Activated CD4-positive, alpha-beta T cell treated with anti-CD3 and anti-CD28 coated beads for 1 hour (primary cell): ENCODE measurements at places on chromosomes 11 and 22.
A peak's percentile ranks its signal among the peaks of the same experiment; 100 is the strongest.

DNA sequence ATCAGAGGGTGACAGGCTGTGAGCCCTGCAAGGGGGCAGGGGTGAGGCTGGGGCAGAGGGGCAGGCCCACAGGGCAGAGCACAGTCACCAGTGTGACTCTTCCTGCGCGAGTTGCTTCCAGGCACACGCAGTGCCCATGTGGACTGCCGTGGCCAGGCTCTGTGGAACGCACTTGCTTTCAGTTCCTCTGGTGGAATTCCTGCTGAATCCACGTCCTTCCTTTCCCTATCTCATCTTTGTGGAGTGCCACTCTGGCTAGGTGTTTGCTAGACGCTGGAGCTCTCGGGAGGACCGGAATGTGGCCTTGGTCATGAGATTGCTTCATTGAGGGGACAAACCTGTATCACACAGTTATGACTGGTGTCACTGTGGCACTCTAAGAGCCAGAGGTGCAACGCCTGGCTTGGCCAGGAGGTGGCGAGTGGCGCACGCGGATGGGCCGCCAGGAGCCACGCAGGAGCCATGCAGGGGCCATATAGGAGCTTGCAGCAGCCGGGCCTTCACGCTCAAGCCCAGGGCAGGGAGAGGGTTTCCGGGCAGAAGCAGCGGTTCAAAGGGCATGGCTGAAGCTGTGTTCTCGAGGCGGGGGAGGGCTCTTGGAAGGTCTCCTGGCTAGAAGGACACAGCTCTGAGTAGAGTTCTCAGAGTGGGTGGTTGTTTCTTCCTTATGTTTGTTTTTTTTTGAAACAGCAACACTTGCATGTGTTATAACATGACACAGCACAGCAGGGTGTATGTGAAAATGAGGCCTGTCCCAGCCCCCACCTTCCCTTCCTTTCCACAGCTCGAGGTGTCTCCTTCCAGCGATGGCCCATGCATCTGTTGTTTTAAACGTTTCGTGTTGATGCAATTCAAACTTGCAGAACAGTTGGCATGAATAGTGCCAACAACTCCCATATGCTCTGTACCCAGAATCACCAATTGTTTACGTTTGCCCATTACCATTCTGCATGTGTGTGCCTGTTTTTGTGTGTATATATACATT lies 36.2 kb downstream of the TBC1D22A start:
- peak; percentile 56 for DNase-seq

- no peak for DNase-seq
These were observed 1268.8 kb upstream of the CNTN5 start for GRCh38 chr11:97751952-97752351.

GRCh38 chr22:20412474-20413216 lies 18.7 kb downstream of the ZNF74 start:
- no peak for DNase-seq

DNA sequence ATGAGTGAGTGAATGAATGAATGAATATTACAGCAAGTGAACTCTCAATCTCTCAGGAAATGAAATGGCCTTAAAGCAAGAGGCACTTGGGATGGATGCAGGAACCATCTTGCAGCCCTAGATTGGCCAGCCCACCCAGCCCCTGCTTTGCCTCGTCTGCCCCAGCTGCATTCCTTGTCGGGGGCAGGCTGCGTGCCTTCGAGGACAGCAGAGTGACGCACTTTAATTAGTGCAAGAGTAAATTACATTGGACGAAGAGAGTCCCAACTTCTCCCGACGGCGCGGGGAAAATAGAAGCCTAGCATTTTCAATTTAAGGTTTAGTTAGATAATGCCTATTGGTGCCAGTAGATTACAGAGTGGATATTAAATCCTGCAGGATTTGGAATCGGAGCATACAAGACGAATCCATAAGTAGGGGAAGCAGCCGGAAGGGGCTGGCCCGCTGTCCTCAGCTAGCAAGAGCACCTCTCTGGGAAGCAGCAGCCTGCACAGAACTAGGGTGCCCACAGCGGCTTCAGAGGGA lies 33.8 kb downstream of the TRIM29 start:
- no peak for DNase-seq

DNA sequence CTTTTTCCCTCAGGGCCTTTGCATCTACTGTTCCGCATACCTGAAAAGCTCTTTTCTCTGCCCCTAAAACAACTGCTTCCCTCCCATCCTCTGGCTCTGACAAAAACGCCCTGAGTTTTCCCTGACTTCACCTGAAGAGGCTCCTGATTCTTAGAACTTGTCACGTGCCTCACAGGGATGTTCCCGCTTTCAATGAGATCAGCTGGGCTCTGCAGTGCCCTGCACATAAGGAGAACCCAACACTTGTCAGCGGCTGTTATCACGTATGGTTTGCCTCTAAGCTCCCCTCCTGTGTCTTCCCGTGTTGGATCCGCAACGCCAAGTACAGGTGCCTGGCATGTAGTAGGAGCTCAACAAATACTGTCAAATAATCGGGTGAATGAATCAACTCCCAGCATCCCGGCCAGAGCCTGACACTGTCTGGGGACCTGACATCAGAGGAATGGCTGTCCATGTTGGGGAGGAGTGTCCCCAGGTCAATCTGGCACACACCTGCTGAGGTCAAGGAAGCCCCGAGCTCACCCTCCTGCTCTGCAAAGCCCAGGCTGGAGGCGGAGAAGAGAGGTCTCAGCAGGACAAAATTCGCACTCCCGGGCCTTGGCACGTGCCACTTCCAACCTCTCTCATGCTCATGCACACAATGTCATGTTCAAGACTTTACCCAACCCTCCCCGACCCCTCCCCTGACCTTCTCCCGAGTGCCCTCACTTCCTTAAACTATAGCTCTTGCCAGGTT lies 4.2 kb upstream of the GRK2 start:
- no peak for DNase-seq

GRCh38 chr11:14541192-14541947 lies 21.2 kb upstream of the PSMA1 start:
- DNase-seq, result no peak

DNA sequence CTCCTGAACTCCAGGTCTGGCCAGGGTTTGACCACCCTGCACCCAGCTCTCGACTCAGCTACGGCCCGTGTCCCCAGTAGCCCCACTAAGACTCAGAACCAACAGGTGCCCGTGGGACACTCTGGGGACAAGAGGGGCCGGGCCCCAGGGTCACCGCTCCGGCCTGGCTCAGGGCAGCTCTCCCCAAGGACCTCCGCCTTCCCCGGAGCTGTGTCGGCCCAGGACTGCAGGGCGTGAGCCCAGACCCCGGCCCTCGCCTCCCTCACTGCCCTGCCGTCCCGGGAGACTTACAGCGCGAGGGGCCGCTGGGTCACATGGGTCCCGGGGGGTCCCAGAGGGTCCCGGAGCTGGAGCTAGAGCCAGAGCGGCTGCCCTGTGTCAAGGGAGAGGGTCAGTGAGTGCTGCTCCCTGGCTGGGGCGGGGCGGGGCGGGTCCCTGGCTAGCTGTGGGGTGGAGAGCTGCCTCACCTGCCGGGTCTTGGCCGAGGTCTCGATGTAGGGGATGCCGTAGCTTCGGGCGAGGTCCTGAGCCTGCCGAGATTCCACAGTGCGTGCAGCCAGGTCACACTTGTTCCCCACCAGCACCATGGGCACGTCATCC lies 2.3 kb downstream of the HRAS start:
- no peak for DNase-seq

GRCh38 chr11:104058680-104059079 lies 22.2 kb downstream of the DDI1 start:
- DNase-seq, result no peak

DNA sequence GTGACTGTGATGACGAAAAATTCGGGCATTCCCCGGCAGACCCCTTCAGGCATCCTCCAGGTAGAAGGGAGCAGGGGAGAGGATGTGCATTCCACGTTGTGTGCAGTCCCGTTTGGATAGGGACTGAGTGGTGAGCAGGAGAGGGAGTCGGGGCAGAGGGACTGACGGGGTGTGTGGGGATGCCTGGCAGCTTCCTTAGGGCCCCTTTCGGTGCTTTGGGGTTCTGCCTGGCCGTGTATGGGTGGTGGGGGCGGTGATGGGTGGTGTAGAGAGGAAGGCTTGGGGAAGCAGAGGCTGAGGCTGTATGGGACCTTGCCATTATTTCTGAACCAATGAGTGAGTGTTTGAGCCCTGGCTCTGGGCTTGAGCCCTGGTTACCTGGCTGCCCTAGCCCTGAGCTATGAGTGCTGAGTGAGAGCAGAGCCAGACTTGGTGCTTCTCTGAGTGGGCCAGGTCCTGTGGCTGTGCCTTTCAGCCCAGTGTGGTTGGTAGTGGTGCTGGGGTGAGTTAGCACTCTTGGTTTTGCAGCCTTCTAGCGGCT lies 914 bp downstream of the INPPL1 start:
- DNase-seq, result no peak

GRCh38 chr22:37672206-37672919 lies 3.1 kb upstream of the LGALS1 start:
- DNase-seq, result no peak

DNA sequence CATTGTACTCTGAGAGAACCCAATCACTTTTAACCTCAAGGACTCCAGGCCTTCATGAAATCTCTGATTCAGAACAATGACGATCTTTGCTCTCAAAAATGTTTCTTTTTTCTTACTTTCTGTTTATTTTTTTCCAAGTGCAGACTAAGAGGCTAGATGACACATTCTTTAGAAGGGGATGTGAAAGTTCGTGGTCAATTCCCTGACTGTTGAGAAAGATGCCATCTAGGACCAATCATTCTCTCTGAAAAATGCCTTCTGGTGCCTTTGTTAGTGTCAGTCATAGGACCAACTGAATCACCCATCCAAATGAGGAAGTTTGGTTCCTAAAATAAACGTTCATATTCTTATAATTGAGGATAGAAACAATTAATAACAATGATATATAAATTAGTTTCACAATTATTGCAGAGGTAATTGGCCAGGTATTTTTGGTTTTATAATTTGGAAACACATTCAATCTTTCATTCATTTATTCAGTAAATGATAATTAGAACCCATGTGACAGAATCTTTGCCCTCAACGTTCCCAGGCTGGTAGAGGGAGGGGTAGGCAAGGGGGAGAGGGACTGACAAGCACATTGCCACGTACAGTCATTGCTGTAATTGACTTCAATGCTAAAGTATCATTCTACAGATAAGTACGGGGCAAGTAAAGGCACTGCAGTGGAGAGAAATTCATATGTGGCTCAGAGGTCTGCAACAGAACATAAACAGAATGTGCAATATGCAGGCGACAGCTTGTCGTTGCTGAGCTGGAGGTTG lies 333.4 kb upstream of the MPPED2 start:
- no peak for DNase-seq

GRCh38 chr11:105699203-105699602 lies 89.3 kb downstream of the GRIA4 start:
- no peak for DNase-seq

DNA sequence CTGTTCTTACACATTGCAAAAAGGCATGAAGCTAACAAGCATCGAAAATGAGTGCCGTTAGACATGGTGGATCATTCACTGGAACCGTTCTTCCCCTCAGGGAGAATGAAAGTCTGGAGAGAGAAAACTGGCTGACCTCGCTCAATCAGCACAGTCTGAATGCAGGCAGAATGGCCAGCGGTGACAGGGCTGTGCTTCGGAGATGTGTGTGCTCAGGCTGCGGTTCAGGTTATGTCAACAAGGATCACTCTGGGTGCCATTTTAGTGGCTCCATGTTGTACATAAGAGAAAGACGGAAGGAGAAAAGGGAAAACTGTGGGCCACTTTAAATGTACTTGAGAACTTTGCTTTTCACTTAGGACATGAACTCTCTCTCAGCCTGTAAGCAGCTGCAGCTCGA lies 749.8 kb upstream of the ARHGAP42 start:
- no peak for DNase-seq

GRCh38 chr11:44143987-44144909 lies 48.8 kb downstream of the EXT2 start:
- no peak for DNase-seq

DNA sequence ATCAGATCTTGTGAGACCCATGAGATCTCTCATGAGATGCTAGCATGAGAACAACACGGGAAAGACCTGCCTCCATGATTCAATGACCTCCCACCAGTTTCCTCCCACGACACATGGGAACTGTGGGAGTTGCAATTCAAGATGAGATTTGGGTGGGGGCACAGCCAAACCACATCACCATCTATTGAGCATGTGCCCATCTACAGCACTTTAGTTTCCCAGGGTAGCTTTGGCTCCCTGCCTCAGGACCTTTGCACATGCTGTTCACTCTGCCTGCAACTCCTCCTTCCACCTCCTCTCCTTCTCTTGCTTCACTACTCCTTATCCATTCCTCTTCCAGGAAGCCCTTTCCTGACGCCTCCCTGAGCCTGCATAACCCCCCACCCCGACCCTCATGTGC lies 17.2 kb downstream of the GRIK4 start:
- DNase-seq, result no peak

DNA sequence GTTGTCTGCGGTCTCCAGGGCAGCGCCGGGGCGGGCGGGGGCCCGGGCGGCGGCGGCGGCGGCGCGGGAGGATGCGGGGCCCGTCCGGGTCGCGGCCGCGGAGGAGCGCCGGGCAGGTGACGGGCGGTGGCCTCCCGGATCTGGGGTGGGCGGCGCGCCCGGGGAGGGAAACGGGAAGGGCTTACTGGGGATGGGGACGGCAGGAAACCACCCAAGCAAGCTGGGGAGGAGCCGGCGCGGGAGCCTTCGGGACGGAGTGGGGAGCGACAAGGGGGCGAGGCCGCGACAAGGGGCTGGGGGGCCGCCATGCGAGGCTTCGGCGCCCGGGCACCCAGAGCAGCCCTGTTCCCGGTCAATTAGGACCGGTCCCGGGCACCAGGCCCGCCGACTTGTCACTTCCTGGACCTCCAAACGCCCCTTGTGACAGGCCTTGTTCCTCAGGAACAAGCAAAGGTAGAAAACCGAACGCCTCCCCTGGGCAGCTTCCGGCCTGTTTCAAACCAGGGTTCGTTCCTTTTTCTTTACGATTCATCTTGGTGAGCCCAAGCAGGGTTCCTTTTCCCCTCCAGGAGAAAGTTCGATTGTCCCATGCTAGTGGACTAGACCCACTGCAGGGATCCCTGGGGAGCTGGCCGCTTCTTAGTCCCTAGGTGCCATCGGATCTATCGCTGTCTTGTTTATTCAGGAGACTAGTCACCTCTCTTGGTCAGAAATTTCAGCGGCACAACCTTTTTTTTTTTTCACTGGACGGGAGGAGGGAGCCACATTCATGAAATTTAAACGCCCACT lies 492 bp downstream of the JHY start:
- DNase-seq, result peak; percentile 31

DNA sequence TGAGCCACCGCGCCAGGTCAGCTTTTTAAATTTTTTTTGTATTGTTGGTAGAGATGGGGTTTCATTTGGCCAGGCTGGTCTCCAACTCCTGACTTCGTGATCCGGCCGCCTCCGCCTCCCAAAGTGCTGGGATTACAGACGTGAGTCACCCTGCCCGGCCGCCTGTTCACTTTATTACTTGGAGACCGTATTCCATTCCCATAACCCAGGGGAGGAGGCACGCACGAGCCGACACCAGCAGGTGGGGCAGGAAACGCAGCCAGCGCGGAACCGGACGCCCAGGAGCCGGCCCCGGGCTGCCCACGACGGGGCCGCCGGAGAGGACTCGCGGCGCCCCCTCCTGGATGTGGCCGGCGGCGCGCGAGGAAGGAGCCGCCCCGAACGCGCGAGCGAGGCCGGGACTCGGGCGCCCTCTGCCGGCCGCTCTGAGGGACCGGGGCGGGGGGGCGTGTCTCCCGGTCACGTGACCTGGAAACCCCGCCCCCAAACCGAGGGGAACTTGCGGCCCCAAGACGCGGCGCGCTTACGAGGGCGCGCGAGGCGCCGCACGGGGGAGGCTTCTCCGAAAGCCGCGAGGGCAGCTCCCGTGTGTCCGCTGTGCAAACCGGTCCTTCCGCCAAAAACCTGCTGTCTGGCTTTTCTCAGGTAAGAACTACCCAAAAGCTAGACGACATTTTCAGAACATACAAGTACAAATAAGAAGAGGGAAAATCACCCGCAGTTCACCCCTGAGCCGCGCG lies 11.6 kb upstream of the RNH1 start:
- DNase-seq, result peak; percentile 85
